ENCODE measurements at places on chromosomes 1 and 21.

DNA sequence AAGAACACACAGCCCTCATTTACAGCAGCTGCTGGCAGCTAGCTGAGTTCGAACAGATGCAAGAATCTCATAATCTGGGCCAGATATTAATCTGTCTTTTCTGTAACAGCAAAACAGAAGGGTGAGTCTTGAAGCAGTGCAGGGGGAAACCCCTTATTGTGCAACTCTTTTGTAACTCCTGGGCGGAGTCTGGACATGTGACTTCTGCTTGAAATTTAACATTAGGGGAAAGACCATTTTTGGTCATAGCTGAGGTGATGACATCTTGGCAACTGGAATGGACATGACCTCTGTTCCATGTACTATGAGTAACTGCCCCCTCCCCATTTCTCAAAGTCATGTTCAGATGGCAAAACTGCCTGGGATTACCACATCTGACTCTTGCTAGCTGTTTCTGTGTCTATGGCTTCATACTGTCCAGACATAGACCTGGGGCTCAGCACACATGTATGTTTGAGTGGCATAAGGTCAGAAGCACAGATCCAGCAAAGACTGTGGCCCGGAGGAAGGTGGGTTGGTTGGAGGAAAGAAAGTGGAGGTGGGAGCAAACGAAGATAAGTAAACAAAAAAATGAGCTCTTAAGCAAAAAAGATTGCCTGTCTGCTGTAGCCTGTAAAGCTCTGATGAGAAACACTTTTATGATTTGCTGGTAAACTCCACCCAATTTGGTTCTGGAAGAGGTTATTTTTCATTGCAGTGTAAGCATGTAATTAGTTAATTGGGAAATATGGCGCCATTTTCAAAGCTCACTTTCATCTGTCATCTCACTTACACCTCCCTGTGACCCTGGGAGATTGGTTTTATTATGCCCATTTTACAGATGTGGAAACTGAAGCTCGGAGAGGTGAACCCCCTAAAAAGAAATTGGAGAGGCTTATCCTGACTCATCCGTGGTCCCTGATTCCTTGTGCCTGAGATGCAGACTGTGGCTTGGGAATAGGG is 26.1 kb downstream of the ETS2 start:
- no peak for DNase-seq

GRCh38 chr1:216616425-216616824 is 106.8 kb downstream of the ESRRG start:
- no peak for DNase-seq

- no peak for DNase-seq
These were observed 207.7 kb downstream of the GREM2 start for GRCh38 chr1:240404286-240404685.

DNA sequence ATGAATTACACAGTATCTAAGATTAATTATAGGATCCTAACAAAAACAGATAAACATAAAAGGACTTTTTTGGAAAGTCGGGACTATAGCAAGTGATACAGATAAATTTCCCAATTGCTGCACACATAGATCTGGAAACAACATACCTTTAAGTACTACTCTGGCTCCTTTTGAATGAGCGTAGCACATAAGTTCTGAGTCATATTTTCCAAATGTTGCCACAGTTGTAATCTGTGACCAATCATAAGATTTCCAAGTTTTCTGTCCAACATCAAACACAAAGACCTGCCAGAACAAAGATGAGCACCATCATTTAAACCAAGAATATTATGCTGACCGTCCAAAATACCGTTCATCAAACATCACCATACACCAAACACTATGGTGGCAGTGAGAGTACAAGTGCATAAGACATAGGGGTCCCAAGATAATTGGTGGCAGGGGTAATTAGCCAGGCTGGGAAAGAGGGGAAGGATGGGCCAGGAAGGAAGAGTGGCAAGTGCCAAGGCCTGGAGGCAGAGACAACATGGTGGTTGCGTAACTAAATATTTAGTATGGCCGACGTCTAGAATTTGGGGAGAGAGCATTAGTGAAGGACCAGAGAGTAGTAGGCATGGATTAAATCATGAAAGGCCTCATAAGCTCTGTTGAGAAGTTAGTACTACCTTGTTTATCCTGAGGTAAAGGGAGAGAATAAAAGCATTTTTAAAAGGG is 3.6 kb downstream of the CTBS start:
- DNase-seq = no peak

GRCh38 chr1:218108034-218108433 is 177.1 kb upstream of the RRP15 start:
- no peak for DNase-seq

- DNase-seq = no peak
These were observed 81.7 kb downstream of the DNM3 start for GRCh38 chr1:171922999-171923398.

DNA sequence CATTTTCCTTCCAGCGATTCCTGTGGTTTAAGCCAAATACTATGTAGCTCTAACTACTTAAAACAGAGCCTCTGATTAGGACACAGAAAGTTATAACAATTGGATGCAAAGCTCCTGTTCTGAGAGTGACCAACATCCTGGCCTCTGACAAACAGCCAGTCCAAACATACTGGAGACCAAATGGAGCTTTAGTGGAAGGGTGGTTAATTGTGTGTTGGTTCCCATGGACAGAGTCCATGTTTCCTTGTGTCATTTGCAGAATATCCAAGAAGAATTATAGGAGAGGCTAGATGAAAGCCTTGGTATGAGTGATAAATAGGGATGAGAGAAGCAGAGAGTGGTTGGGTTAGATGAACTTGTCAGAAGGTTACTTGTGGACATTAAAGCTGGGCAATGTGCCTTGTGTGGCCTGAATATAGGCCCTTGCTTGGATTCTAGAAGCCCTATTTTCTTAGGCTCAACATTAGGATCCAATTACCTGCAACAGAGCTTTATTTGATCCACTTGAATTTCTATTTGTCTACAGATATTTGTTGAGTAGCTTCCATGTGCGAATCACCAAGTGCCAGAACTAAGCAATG is 180.5 kb upstream of the GORAB start:
- no peak for DNase-seq

DNA sequence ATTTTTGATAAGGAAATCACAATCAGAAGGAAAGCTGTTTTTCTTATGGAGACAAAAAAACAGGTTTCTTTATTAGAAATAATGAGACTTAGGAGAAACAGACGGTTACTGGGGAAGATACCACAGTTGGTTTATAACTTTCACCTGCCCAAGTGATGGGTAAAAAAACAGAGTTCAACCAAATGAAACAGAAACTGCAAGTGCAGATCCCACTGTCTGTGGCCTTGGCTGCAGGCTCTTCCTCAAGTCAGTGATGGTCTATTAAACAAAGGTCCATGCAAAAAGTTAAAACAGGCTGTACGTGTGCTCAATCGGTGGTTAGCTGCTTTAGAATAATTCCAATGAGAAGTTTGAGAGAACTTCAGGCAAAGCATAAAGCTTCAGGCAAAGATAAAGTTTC is 112.1 kb upstream of the NEGR1 start:
- no peak for DNase-seq

DNA sequence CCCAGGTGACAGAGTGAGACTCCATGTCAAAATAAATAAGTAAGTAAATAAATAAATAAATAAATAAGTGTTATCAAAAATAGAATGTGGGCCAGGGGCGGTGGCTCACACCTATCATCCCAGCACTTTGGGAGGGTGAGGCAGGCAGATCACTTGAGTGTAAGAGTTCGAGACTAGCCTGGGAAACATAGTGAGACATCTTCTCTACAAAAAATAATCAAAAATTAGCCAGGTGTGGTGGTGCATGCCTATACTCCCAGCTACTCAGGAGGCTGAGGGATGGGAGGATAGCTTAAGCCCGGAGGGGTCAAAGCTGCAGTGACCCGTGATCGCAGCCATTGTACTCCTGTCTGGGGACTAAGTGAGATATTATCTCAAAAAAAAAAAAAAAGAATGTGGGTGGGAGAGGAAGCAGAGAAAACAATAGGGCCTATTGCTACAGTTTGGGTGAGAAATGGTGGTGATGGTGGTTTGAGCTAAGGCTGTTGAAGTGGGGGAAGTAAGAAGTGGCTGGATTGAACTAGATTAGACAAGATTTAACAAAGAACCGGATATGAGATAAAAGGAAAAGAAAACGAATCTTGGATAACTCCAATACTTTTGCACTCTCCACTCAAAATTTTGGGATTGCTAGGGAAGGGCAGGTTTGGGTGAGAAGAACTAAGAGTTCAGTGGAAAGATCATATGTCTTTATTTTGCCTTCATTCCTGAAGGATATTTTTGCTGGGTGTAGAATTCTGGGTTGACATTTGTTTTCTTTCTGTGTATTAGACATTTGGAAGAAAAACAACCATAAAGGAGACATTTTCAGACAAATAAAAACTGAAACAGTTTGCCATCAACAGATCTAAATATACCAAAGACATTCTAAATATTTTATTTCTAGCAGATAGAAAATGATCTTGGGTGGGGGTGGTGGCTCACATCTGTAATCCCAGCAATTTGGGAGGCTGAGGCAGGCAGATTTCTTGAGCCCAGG is 57.1 kb upstream of the SPOCD1 start:
- DNase-seq = no peak

- no peak for DNase-seq
These were observed 9.8 kb upstream of the RAB42 start for GRCh38 chr1:28582248-28582615.

All from hematopoietic multipotent progenitor cell treated with erythropoietin and hydrocortisone succinate and interleukin-3 and kit ligand, for 15 days (in vitro differentiated cells).